Activated CD4-positive, alpha-beta T cell treated with anti-CD3 and anti-CD28 coated beads for 36 hours (primary cell): ENCODE measurements at places on chromosomes 11 and 22.

GRCh38 chr22:22037229-22037628, 54.6 kb upstream of the TOP3B start:
- no peak for DNase-seq

- no peak for DNase-seq
Measured at GRCh38 chr11:105224482-105225253, 85.1 kb upstream of the CARD18 start.

- DNase-seq = no peak
Measured at GRCh38 chr11:117337076-117337475, 9.4 kb downstream of the CEP164 start.

- no peak for DNase-seq
Measured at GRCh38 chr11:3123761-3124733, 41.1 kb downstream of the OSBPL5 start.

DNA sequence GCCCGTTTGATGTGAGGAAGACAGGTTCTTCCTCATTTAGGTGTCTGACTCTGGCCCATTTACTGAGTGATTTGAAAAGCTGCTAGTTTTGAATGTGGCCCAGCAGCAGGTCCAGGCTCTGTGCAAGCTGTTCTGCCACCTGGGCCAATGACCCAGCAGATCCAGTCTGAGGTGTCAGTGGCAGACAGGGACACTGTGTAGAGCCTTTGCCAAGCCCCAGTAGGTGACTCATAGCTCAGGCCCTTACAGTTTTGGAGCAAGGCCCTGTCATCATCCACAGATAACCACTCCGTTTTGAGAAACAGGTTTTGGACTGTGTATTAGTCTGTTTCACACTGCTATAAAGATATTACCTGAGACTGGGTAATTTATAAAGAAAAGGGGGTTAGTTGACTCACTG, 23.9 kb downstream of the TSPAN32 start:
- DNase-seq = no peak

- DNase-seq = peak; percentile 30
Measured at GRCh38 chr22:43862074-43862881, at the start of gene SULT4A1. SULT4A1 (minus strand) TSS chr22:43862513; CDS start chr22:43862382, 131 bp downstream.

DNA sequence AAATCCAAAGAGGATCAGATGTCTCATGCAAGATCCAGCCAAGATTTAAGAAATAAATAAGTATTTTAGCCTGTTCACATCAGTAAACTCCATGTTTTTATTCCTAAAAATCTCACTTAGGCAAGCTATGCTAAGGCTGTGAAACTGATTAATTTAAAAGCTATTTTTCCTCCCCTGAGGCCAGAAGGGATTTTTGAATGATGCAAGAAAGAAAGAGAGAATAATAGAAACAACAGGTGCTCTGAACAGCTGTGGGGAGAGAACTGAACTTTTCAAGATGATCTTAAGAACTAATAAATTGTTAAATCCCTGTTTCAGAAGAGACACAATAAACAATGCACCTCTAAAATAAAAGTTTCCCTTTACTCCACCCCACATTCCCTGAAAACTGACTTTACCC, 241.6 kb downstream of the DLG2 start:
- no peak for DNase-seq

DNA sequence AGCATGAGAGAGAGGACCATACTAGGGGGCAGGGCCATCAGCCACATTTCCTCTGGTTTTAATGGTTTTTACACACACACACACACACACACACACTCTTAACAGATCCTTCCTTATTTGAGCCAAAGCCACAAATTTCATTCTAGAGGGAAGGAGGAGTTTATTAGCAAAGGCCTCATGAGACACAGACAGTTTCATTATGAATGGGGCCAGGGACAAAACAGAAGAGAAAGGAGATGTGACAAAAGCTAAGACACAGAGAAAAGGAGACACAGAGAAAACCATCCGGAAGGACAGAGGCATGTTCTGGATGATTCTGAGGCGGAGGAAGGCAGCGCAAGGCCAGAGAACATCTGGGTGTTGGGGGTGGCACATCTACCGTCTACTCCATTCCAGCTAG, 32.2 kb upstream of the ARFGAP3 start:
- no peak for DNase-seq

GRCh38 chr11:61930933-61931332, 13.6 kb upstream of the RAB3IL1 start:
- DNase-seq = no peak

GRCh38 chr11:62856333-62856895, 17.0 kb upstream of the WDR74 start:
- no peak for DNase-seq

DNA sequence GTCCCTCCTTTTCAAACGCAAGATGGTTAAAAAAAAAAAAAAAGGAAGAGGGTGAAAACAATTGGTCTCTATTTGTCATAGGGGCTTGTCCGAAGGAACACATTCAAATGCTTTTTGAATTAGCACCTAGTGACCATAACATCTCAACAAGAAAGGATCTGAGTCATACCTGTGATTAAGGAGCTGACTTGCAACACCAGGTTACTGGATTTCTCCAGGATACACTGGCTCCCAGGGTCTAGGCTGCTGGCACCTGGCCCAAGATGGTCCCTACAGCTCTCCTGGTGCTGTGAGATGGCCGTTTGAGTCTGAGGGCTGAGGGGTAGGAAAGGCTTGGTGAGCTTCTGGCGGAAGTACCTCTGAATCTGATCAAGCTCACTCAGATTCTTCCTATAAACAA, 28.4 kb upstream of the UCP3 start:
- DNase-seq = no peak

- DNase-seq = peak; percentile 26
Measured at GRCh38 chr22:30121960-30122359, 41.7 kb downstream of the HORMAD2 start.

DNA sequence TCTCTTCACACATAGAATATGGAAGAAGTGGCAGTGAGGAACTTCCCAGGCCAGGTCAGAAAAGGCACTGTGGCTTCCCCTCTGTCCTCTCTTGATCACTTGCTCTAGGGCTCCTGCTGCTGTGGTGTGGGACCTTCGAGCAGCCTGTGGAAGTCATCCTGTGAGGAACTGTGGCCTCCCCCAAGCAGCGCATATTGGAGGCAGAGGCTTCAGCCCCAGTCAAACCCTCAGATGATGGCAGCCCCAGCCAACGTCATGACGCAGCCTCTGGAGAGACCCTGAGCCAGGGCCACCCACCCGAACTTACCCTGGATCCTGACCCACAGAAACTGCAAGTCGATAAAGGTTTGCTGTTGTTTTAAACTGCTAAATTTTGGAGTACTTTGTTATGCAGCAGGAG, 444.9 kb downstream of the TBC1D22A start:
- no peak for DNase-seq

DNA sequence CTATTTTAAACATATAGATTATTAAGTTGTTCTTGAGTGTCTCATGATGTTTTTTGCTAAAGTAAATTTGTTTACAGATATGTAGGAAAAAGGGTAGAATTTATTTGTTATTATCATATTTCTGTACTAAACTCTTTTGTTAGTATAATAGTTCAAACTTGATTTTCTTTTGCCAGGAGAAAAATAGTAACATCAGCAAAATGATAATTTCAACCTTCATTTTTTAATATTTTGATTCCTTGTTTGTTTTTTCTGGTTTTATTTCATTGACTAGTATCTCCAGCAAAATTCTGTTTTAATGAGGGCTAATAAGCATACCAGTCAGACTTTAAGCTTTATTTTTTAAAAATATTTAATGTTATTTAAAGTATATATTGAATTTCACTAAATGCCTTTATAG, 4.0 kb downstream of the OR1S1 start:
- DNase-seq = no peak

DNA sequence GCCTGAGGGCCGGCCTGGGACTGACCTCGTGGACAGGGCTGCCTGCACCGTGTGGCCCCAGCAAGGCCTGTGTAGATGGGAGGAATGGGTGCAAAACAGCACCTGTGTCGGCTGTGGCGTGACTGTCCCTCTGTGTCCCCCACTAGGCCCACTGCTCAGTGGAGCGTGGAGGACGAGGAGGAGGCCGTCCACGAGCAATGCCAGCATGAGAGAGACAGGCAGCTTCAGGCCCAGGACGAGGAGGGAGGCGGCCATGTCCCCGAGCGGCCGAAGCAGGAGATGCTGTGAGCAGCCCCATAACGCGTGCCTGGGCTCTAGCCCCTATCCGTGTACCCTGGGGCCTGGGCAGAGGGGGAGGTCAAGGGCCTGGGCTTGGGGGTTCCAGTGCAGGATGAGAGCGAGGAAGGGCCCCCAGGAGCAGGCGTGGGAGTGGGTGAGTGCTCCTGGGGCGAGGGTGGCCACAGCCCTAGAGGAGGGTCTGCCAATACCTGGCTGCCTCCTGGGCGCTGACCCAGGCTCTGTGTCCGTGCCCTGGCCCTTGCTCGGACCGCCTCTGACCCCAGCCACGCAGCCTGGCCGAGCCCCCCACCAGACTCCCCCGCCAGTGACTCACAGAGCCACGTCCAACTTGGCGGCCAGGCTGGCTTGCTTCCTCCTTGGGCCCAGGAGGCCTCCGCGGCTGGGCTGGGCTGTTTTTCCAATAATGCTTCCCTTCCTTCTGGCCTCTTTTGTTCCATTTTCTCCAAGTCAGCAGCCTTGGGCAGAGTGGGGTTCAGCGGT, 11.6 kb downstream of the PRR33 start:
- peak; percentile 6 for DNase-seq

DNA sequence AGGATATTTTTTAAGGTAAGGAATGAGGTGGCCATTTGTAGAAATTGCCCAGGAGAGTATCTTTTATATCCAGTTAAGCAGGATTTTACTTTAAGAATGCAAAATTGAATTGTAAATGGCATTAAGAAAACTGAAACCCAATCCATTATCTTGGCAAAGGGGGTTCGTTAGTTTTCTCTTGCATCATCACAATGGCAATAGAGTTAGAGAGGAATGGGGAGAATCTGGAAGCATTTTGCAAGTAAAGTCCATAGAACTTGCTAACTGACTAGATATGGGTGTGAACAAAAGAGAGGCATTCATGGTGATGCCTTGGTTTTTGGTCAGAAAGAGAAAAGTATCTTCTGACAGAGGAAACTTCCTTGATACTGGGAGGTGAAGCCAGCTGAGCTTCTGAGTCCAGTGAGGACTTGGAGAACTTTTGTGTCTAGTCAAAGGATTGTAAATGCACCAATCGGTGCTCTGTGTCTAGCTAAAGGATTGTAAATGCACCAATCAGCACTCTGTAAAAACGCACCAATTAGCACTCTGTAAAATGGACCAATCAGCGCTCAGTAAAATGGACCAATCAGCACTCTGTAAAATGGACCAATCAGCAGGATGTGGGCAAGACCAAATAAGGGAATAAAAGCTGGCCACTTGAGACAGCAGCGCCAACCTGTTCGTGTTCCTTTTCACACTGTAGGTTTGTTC, 3.6 kb upstream of the CCDC117 start:
- DNase-seq = no peak

DNA sequence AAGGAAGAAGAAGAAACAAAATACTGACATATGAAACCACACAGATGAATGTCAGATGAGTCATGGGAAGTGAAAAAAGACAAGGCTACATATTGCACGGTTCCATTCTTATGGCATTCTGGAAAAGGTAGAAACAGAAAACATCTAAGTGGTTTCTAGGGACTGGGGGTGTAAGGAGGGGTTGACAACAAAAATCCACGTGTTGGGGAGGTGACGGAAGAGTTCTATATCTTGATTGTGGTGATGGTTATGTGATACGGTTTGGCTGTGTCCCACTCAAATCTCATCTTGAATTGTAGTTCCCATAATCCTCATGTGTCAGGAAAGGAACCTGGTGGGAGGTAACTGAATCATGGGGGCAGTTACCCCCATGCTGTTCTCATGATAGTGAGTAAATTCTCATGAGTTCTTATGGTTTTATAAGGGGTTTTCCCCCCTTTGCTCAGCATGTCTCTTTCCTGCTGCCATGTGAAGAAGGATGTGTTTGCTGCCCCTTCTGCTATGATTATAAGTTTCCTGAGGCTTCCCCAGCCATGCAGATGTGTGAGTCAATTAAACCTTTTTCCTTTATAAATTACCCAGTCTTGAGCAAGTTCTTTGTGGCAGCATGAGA, 6.4 kb upstream of the ARFGAP3 start:
- peak; percentile 76 for DNase-seq

DNA sequence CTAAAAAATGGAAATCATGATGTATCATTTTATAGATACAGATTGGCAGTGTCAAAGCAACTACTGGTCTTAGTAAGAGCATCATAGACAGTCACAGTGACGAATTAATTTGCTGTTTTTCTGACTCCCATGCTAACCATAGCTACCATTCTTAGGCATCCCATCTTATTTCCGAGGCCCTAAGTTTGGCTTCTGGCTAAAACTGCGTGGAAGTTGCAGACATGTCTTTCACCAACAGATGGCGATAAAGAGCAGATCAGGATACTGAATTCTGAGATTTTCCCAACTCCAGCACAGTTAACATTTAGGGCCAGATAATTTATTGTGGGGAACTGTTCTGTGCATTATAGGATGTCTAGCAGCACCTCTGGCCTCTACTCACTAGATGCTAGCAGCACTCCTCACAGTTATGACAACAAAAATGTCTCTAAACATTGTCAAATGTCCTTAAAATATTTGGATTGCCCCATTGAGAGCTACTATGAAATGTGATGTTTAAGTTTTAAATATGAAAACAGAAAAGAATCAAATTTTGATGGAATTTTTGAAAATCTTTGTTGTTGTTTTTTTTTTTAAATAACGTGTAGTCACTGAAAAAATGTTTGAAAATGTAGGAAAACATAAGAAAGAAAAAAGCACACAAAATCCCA, 16.3 kb downstream of the OR2AG2 start:
- DNase-seq = peak; percentile 38

- no peak for DNase-seq
Measured at GRCh38 chr22:39967103-39967829, 7.1 kb downstream of the TMA7B start.

- DNase-seq = no peak
Measured at GRCh38 chr11:126405906-126406305, 50.4 kb downstream of the ST3GAL4 start.

GRCh38 chr11:130616573-130616972, 168.1 kb downstream of the ADAMTS15 start:
- DNase-seq = no peak

GRCh38 chr22:38843201-38843656, 599 bp downstream of the NPTXR start:
- peak; percentile 79 for DNase-seq

- peak; percentile 20 for DNase-seq
Measured at GRCh38 chr22:47452184-47452583, 689.7 kb downstream of the TBC1D22A start.

DNA sequence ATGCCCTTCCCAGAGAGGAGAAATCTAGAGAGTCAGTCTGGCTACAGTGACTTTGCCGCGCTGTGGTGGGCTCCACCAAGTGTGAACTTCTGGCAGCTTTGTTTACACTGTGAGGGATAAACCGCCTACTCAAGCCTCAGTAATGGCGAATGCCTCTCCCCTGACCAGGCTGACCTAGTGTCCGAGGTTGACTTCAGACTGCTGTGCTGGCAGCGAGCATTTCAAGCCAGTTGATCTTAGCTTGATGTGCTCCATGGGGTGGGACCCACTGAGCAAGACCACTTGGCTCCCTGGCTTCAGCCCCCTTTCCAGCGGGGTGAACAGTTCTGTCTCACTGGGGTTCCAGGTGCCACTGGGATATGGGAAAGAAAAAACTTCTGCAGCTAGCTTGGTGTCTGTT, 38.6 kb upstream of the PTH start:
- no peak for DNase-seq

DNA sequence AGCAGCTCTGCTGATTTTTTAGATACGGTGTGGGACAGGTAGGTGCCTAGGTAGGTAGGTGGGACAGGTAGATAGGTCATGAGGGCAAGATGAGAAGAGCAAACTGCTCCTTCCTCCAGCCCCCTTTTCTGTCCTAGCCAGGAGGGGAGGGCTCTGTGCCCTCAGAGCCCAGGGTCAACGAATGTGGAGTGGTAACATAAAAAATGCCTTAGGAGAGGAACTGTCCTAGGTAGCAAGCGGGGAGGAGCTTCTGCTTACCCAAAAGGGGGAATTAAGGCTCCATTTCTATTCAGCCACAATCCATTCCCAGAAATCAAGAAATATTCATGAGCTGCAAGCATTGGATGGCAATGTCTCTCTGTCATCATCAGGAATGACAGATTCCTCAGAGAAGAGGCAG, 234.8 kb downstream of the GRIK4 start:
- no peak for DNase-seq
